ENCODE measurements at places on chromosomes 11 and 22. TPM values are rescaled to one million over a fixed set of nuclear protein-coding genes. Genes with fewer than 3 reads are reported as not detected.

THY1 gene
- total RNA-seq, result 436 TPM

CRYBB3 gene
- not detected for total RNA-seq

PNPLA5 gene
- total RNA-seq, result not detected

C11orf97 gene
- not detected for total RNA-seq

TMPRSS13 gene
- total RNA-seq, result not detected

PIK3C2A gene
- 39.7 TPM for total RNA-seq

IGSF9B gene
- not detected for total RNA-seq

KCNA4 gene
- not detected for total RNA-seq

MMP12 gene
- not detected for total RNA-seq

SYT12 gene
- total RNA-seq, result 0.58 TPM

LMO2 gene
- total RNA-seq, result not detected

OR2D2 gene
- total RNA-seq, result not detected

GRM5 gene
- not detected for total RNA-seq

CRYAB gene
- total RNA-seq, result 27.1 TPM

CNTF gene
- not detected for total RNA-seq

NCF4 gene
- total RNA-seq, result not detected

ACRV1 gene
- not detected for total RNA-seq

OR2AG1 gene
- not detected for total RNA-seq

OVOL1 gene
- total RNA-seq, result not detected

VSIG2 gene
- total RNA-seq, result not detected

GUCY1A2 gene
- 0.18 TPM for total RNA-seq

FIBIN gene
- 74.6 TPM for total RNA-seq

PLEKHA7 gene
- total RNA-seq, result 0.71 TPM

ZC3H12C gene
- 8.6 TPM for total RNA-seq

POLR2F gene
- 114 TPM for total RNA-seq

MMP7 gene
- total RNA-seq, result 0.71 TPM

THRSP gene
- not detected for total RNA-seq

DEPDC5 gene
- 11.7 TPM for total RNA-seq

P4HA3 gene
- 8.4 TPM for total RNA-seq

MMP1 gene
- total RNA-seq, result 0.18 TPM

MUC5AC gene
- not detected for total RNA-seq

SEPTIN5 gene
- 26.2 TPM for total RNA-seq

Data from myometrial cell (primary cell).